ENCODE measurements at places on chromosomes 5 and 9.

- no peak for DNase-seq
Observed at GRCh38 chr5:150648294-150649107, 8.0 kb downstream of the SYNPO start.

DNA sequence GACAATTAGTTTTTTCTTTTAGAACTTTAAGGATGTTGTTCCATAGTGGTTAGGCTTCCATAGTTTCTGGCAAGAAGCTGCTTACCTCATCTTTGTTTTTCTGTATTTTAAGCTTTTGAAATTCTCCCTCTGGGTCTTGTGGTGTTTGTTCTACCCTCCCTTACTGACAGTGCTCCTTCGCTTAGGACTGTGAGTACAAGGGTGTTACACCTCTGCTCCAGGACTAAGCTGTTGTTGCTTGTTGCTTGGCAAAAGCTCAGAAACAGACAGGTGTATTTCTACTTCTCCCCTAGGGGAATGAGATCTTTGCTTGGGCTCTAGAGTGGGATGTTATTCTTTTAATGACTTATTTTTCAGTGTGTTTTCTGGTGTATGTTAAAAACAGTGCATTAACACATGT is 225.2 kb downstream of the WDR70 start:
- no peak for DNase-seq

GRCh38 chr5:80754900-80755299 is 100.1 kb upstream of the DHFR start:
- no peak for DNase-seq

GRCh38 chr9:119003882-119004617 is 365.2 kb downstream of the BRINP1 start:
- DNase-seq = no peak

DNA sequence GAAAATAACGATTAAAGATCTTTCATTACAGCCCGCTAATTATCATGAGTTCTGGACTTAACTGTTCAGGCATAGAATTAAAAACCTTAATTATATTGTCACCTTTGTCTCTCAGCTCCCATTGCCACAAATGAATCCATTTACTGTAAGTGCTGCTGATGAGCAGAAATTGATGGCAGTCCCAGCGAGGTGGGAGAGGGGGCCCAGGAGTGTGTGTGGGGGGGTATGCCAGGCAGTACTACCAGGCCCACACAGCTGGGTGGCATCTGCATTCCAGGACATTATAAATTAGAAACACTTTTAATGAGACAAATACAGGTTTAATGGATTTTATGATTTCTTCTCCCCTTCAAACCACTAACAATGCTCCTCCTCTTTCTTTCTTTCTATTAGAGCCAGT is 196.0 kb downstream of the MELK start:
- no peak for DNase-seq

DNA sequence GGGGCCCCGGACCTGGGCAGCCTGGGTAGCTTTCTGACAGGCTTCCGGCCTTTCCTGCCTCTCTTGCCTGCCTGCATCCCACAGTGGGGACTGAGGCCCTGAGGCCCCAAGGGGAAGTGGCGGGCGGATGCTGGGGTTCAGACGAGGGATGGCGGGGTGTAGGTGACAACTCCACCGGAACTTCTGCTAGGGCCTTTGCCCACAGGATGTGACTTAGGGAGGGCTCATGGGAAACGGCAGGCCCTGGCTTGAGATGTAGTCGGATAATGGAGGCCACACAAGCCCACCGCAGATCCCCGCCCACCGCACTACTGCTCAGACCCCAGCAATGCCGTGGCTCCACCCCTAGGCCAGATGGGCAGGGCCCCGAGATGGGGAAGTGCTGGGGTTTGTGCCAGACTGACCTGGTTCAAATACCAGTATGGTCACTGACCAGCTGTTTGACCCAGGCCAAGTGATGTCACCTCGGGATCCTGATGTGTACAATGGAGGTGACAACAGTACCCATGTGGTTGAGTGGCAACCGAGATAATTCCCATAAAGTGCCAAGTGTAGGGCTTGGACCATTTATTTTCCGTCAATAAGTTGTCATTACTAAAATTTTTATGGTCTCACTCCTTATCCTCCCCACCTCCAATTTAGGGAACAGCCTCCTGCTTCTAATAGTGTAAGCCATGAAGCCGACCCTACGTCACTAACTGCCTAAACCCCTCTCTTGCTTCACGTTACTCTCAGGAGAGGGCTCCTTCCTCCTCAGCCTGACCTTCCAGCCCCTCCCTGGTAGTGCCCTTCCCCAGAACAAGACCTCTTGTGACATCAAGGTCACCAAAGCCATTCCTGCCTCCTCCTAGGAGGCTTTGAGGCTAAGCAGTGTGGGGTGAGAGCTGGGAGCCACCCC is 2.5 kb upstream of the CDK9 start:
- no peak for DNase-seq

DNA sequence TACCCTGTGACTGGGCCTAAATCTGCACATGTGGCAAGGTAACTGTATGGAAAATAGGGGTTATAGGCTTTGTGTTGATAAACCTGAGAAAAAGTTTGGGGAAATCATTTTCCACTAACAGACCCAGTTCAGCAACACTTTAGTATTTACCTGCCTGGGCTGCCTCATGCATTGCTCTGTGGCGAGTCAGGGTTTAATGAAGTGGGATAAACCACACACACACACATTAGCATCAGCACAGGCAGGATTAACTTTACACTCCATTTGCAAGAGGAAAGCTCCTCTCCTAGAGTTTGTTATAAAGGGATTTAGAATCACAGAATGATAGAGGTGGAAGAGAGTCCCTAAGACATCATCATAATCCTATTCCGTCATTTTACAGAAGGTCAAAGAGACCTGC is 20.0 kb upstream of the ZCCHC7 start:
- DNase-seq = no peak

DNA sequence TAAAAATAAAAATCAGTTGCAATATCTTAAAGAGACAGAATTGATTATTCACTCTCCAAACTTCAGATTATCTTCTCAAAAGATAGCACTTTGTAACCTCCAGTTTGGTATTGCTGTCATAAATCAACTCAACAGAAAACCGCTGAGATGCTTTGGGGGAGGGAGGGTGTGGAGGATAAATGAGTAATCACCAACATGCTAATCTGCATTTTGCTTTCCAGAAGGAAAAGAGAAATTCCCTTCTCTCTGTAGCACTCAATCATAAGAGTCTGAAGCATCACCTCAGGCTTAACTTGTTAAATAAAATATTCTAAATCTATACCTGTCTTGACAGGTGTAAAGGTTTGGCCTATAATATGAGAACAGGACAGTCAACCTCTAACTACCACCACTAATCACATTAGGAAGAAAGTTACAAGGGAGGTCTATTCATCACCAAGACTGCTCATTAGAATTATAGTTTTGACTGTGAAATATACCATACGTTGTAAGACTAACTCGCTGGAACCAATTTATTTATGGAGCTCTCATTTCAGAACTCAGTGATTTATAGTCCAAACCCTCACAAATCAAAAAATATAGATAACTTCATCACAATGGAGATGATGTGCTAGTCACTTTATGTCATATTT is 89.0 kb downstream of the PIK3R1 start:
- DNase-seq = no peak
